Breast epithelium (tissue), 4 donors: ENCODE measurements at places on chromosomes 7 and 10.

DNA sequence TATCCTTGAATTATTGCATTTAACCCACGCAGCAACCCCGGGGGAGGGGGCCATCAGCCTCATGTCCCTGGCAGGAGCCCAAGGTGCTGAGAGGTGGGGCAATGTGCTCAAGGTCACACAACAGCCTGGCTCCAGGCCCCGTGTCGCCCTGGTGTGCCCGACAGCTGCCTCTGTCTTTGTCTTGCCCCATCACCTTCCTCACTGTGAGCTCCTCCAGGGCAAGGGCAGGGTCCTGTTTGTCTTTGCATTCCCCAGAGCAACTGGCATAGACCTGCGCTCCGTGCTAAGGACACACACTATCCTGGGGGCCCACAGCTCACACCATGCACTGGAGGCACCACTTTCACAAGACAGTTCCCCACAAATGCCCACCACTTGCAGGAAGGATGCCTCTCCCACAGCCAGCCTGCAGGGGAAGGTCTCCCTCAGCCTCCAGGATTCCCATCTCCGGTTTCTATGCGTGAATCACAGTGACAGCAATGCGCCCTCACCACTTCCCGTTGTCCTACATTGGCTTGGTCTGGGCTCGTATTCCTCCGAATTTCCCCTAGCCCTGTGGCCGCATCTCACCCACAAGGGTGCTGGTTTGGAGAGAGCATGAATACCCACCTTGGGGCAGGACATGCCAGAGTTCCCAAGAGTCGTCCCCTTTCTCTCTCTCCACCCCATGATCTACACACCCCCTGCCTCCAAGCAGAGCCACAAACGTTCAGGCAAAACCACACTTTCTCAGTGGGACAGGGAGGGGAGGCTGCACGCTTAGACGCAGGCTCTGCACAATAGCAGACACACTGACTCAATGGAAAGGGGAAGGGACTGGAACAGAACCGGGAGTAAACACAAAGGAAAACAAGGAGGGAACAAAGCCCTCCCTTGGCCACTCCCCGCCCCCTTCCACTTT, 10.3 kb downstream of the ITPRIP start:
- DNase-seq, result no peak

- DNase-seq, result no peak
These were observed 40.6 kb downstream of the CCDC172 start for GRCh38 chr10:116364868-116365267.

GRCh38 chr7:158328376-158329013, 259.1 kb downstream of the PTPRN2 start:
- no peak for DNase-seq

DNA sequence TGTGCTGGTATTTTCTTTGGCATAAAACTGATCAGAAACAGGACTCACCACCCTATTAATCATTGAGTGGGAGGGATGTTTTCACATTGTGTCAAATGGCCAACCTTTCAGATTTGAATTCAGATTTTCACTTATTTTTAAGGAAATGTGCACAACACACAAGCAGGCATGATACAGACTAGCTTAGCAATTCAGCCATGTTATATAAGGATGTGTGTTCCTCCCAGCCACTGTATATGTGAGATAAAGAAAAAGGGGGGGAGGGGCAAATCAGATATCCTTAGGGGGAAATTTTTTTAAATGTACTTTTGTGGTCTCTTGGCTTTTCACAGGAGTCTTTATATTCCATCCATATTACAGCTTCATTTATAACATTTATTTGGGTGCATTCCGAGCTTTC, 3.1 kb downstream of the GAD2 start:
- DNase-seq, result no peak

DNA sequence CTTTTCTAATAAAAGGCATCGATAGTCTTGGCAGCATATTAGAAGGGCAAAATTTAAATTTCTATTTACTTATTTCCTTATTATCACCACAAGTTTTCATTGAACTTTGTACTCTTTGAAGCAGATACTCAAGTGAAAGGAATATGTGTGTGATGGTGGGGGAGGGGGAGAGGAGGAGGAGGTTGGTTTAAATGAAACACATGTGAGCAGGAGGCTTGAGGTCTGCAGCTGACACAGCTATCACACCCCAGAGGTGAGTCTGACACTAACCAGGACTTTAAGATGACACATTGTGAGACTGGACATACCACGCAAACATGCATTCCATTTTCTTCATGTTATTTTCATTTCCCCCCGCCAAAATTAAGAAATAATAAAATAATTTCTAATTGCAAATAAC, 63.3 kb downstream of the CTTNBP2 start:
- DNase-seq, result no peak

DNA sequence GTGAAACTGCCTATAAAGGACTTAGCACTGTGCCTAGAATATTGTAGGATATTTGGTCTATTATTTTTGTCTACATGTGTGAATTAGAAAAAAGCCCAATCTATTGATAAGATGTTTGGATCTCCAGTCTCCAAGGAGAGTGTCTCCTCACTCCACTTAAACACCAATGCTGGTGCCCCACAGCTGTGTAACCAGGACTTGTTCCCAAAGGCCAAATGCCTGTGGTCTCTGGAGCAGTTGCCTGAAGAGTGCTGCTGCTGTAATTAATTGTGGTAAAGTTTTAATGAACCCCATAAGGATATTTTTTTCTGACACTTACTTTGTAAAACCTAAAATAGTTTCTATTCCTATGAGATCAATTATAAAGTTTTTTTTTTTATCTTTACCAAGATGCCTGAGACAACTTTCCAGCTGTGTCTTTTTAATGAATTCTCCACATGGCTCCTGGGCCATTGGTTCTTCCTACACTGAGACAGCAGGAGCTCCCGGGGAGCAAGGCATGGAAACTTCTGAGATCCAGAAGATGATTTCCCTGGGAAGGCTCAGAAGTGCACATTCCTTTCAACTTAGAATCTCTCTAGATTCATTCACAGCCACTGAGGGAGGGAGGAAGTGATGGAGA, 11.2 kb upstream of the OR2A5 start:
- no peak for DNase-seq

- DNase-seq, result no peak
These were observed 3.5 kb upstream of the MYOZ1 start for GRCh38 chr10:73644767-73645166.

DNA sequence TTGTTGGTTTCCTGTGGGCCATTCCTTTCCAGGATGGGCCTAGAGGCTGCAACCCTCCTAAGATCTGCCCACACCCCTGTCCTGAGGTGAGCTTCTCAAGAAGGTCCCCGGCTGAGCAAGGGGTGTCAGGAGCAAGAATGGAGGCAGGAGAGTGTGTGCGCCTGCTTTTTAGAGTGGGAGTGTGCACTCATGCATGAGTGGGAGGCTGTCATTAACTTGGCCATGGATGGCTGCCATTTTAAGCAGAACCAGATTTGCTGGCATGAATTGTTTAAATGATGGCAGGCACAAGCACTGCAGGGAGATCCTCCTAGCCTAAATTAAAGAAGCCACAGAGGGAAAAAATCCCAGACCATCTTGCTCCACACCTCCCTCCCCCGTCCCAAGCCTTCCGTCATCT, 2.9 kb upstream of the SGPL1 start:
- no peak for DNase-seq

DNA sequence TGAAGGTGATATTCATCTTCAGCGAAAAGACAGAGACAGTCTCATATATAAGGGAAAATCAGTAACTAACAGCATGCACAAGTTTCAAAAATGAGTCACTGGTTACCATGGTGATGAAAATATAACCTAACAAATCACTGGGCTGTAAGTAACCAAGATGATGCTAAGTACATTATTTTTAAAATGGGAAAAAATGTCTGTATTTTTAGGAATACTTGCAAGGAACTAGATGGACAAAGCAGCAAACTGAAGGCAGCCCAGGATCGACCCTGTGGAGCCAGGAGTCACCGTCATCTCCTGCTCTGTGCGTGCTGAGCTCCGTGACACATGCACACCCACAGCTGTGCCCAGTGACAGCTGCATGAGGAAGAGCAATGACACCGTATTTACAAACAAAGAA, 137.3 kb downstream of the ELMO1 start:
- DNase-seq, result no peak

GRCh38 chr7:55181762-55182161, 162.9 kb downstream of the EGFR start:
- DNase-seq, result no peak

DNA sequence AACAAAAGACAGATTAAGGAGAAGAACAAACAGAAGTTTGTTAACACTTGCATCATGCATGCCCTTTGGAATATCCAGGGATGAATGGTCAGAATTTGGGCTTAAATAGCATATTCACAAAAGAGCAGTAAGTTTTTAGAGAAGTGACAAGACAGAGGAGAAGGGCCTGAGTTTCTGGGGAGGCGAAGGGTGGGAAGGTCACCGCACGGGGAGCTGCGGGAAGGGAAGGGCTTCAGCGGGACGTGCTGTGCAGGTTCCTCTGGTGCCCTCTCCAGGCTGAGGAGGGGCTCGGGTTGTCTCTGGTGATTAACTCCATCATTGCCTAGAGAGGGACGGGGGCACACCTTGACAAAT, 10.4 kb upstream of the ZNF22 start:
- DNase-seq, result no peak

DNA sequence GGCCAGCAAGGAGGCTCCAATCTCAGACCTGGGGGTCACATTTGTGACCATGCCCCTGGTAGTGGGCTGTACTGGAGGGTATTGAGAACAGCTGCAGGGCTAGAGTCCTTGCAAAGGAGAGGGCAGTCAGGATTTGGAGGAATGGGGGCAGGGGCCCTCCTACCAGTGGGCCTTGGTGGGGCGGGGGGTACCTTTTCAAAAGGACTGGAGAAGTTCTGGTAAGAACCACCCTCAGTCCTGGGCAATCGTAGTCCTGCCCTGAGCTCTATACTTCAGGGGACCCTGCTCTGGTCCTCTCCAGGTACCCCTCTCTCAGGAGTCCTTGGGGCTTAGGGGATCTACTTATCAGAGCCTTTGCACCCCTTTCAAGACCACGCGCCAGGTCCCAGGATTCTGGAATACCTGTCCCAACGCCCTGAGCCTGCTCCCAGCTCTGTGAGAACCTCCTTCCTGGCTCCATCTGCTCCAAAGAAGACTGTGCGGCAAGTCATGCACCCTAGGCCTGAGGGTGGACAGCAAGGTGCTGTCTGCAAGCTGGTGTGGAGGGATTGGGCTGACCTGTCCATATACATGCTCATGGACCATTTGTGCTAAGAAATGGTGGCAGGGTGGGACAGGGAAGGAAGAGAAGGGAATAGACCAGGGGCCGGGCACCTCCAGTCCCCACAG, 134.1 kb upstream of the EEPD1 start:
- no peak for DNase-seq

DNA sequence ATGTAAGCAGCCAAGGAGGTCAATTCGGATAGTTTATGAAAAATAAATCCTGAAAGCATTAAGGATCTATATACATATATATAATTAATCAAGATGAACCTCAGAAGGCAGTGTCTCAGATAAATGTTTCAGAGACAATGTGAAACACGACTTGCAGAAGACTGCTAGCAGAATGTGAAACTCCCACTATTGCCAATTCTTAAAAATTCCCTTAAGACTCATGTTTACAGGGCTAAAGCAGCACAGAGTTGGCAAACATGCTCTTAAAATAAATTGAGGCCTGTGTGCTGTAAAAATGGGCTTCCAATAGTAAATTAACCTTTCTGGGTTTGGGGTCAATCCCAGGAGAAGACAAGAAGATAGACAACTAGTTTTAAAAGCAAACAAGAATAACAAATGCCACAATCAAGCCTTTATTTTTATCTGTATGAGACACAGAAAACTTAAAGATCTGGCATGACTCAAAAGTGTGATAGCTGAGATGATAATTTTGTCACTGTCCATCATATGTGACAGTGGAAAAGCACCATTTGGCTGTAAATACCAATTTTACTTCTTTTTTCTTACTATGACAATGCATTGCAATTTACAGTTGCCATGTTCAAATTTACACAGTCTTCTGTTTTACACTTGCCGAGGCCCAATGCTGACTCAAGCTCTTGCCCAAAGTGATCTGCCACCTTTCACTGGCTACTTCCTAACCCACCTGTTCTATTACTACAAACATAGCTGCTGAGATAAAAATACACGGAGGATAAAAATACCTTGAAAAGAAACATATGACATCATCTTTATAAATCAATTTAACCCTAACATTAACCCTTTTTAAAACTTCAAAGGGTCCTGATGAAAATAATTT, 78.6 kb downstream of the CHCHD3 start:
- no peak for DNase-seq

DNA sequence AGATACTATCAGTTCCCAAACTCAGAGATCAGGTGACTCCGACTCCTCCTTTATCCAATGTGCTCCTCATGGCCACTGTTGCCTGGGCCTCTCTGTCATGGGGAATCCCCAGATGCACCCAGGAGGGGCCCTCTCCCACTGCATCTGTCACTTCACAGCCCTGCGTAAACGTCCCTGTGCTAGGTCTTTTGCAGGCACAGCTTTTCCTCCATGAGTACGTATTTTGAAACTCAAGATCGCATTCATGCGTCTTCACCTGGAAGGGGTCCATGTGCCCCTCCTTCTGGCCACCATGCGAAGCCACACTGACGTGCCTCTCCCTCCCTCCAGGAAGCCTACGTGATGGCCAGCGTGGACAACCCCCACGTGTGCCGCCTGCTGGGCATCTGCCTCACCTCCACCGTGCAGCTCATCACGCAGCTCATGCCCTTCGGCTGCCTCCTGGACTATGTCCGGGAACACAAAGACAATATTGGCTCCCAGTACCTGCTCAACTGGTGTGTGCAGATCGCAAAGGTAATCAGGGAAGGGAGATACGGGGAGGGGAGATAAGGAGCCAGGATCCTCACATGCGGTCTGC, 162.2 kb downstream of the EGFR start:
- no peak for DNase-seq

DNA sequence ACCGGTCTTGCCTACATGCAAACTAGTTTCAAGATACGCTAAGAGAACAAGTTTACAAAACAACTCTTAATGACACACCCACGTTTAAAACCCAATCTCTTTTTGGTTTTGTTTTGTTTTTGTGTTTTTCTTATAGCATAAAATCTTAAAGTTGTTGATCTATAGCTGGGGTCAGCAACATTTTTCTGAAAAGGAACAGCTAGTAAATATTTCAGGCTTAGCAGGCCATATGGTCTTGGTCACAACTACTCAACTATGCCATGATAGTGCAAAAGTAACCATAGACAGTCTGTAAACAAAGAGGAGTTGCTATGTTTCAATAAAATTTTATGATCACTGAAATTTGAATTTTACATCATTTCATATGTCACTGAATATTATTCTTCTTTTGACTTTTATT, 327.4 kb downstream of the AGMO start:
- no peak for DNase-seq

DNA sequence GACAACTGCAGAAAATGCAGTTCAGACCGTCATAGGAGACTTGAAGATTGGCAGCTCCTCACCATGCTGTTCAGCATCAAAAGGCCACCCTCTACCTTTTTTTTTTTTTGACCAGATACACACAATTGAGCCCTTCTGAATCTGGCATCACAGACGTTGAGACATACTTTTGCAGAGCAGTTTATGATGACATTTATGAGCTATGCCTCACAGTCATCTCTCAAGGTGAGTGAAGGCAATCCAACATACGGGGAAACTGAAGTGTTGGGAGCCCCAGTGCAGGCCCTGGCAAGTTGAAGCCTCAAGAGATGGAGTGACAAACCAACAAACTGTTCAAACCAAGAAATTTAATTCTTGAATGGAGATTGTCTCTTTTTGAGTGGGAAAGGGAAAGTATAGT, 83.6 kb upstream of the DLX6 start:
- no peak for DNase-seq
